Sciatic nerve (tissue), 2 donors: ENCODE measurements at places on chromosomes 7 and 10. TPM values are rescaled to one million over a fixed set of nuclear protein-coding genes. Genes with fewer than 3 reads are reported as not detected.

The OR2F1 gene
- total RNA-seq, result not detected

The NEBL gene
- total RNA-seq, result 37.2 TPM

The TBXAS1 gene
- total RNA-seq, result 19.1 TPM

The GPR15LG gene
- total RNA-seq, result not detected

The GIGYF1 gene
- total RNA-seq, result 58.8 TPM

The PNLIPRP2 gene
- total RNA-seq, result 1.6 TPM

The LAMB1 gene
- total RNA-seq, result 303 TPM

The OGDH gene
- 91.3 TPM for total RNA-seq

The SLC18A2 gene
- total RNA-seq, result 1.2 TPM

The GRB10 gene
- 57.1 TPM for total RNA-seq

The MSS51 gene
- 5.2 TPM for total RNA-seq

The NUTM2B gene
- 1.4 TPM for total RNA-seq
